ENCODE measurements at places on chromosomes 4 and X.

DNA sequence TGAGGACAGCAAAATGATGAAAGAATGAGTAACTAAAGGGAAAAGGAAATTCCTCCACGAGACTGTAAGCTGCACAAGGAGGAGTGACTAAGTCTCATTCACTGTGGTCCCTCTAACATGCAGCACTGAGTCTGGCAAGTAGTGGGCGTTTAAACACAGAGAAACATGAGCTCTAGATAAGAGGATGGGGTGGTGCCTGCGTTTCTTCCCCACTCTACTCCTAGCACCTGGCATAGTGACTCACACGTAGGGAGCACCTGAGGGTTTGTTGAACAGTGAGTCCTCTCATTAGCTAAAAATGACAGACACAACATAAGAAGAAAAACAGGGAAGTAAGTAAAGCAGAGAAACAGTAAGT is 105.8 kb upstream of the CBR4 start:
- H3K4me3 ChIP-seq = no peak overlapping the region
- H3K27ac ChIP-seq = no peak overlapping the region
- no peaks in the 10 kb centered on the region for H3K36me3 ChIP-seq
- DNase-seq = no peak
- peaks cover 2% of the 10 kb centered on the region for H3K4me1 ChIP-seq

DNA sequence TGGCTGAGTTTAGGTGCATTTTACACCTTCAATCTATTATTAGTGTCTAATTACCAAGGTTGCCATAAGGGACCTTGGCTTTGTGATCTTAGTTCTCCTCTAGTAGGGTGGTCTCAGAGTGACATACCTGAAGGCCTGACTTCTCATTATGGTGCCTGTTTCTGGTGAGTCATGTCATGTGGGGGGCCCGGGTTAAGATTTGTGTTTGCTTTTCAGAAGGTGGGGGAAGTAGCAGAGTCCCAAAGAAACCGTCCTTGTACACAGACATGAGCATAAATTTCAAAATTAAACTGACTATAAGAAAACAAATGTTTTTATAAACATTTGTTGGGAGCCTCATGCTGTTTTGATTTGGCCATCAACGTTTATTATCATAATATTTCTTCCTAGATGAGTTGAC is 74.5 kb downstream of the HHIP start:
- H3K27me3 ChIP-seq = peaks cover 5% of the 10 kb centered on the region
- H3K27ac ChIP-seq = no peak overlapping the region
- H3K4me1 ChIP-seq = no peaks in the 10 kb centered on the region
- DNase-seq = no peak
- no peaks in the 10 kb centered on the region for H3K36me3 ChIP-seq

DNA sequence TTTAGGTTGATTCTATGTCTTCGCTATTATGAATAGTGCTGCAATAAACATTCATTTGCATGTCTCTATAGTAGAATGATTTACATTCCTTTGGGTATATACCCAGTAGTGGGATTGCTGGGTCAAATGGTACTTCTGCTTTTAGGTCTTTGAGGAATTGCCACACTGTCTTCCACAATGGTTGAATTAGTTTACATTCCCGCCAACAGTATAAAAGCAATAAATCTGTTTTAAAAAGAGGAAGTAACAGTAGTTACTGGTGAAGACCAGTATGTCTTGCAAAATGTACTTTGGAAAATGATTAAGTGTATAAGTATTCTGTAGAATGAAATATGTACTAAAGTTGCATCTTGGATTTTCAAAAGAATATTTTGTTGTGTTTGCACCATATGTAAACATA is 77.3 kb downstream of the SHROOM4 start:
- H3K36me3 ChIP-seq = no peaks in the 10 kb centered on the region
- DNase-seq = no peak
- H3K4me3 ChIP-seq = no peak overlapping the region
- H3K27ac ChIP-seq = no peak overlapping the region
- no peaks in the 10 kb centered on the region for H3K4me1 ChIP-seq

DNA sequence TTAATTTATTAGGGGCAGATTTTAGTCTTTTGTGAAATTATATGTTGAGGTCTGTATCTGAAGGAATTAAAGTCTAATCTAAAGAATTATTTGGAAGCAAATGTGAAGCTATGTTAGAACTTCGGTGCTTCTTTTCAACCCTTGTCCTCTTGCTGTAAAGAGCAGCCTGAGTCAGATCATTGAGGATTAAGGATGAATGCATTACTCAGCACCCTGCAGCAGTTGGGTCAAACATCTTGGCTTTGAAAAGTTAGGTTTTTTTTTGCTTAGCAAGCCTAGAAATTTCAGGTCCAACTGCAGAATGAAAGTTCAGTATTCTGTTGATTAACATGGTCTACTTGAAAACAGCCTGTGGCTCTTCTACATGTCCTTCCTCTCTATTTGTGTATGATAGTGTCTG is 57.6 kb downstream of the SLC4A4 start:
- peaks cover 19% of the 10 kb centered on the region for H3K27me3 ChIP-seq
- H3K4me3 ChIP-seq = no peak overlapping the region
- H3K27ac ChIP-seq = no peak overlapping the region
- H3K4me1 ChIP-seq = no peaks in the 10 kb centered on the region
- no peak for DNase-seq

DNA sequence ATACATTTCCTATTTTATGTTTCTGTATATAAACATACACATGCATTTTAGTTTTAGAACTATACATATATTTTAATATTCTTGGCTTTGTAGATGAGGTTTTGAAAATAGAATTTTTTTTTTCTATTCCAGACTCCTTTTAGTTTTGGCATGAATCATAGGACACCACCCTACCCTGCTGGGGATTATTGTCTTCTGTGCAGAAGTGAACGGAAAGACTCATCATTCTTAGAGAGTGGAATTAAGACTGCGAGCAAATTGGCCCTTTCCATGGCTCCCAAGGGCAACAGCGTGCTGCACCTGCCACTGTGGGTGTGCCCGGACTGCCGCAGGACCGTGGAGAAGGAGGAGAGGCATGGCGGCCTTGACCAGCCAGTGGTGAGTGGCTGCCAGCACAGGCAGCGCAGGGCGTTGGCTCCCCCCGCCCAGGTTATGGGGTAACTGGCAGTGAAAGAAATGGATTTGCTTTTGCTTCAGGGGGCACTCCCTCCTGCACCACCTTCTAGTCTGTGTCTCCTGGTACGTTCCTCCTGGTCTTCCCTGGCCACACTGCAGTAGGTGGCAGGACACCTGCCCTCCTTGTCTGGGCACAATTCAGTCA is 59.6 kb downstream of the FAM193A start:
- no peak for DNase-seq
- no peaks in the 10 kb centered on the region for H3K27me3 ChIP-seq
- peaks cover 8% of the 10 kb centered on the region for H3K36me3 ChIP-seq
- H3K4me3 ChIP-seq = no peak overlapping the region
- peak overlapping the region; percentile 85 for H3K27ac ChIP-seq

GRCh38 chr4:102439812-102440211 is 61.3 kb upstream of the NFKB1 start:
- H3K36me3 ChIP-seq = peaks cover 2% of the 10 kb centered on the region
- H3K27ac ChIP-seq = no peak overlapping the region

DNA sequence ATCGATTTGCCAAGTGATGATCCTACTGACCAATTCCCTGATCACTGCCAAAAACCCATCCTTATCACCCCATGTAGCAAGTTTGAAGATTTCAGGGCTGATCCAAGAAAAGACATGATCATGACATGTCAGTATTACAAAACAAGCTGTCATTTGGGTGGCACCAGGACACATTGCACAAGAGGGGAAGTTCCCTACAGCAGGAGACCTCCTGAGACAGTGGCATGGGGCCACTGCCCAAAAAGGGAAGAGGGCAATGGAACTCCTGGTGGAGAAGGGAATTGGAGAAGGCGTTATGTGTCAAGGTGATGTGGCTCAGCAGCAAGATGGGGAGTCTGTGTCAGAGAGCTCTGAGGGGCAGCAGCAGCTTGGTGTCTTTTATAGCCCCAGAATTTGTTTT is 43.4 kb downstream of the ZNF182 start:
- no peak for DNase-seq
- H3K27me3 ChIP-seq = no peaks in the 10 kb centered on the region
- H3K4me3 ChIP-seq = no peak overlapping the region
- no peaks in the 10 kb centered on the region for H3K4me1 ChIP-seq
- no peak overlapping the region for H3K27ac ChIP-seq

- no peaks in the 10 kb centered on the region for H3K36me3 ChIP-seq
- H3K27ac ChIP-seq = no peak within 1 kb of the TSS
- no peak for DNase-seq
- peaks cover 30% of the 10 kb centered on the region for H3K27me3 ChIP-seq
- peaks cover 2% of the 10 kb centered on the region for H3K4me1 ChIP-seq
- H3K4me3 ChIP-seq = no peak within 1 kb of the TSS
Measured at GRCh38 chr4:40334591-40335524, at the start of gene CHRNA9. TSS of gene CHRNA9 (plus strand) at chr4:40335333. CDS start at chr4:40335468, 135 bp downstream.

GRCh38 chrX:44314259-44314734 is 29.2 kb downstream of the EFHC2 start:
- DNase-seq = no peak
- peaks cover 11% of the 10 kb centered on the region for H3K4me1 ChIP-seq
- no peaks in the 10 kb centered on the region for H3K36me3 ChIP-seq

- H3K27ac ChIP-seq = peak overlapping the region; percentile 71
- H3K36me3 ChIP-seq = no peaks in the 10 kb centered on the region
- H3K4me1 ChIP-seq = peaks cover 38% of the 10 kb centered on the region
- peak overlapping the region; percentile 74 for H3K4me3 ChIP-seq
- DNase-seq = peak; percentile 17
Measured at GRCh38 chrX:129726307-129727111, 12.3 kb upstream of the XPNPEP2 start.
